M059J (cell line): ENCODE measurements at places on chromosomes 16 and 17. TPM values are rescaled to one million over a fixed set of nuclear protein-coding genes. Genes with fewer than 3 reads are reported as not detected.

GRCh38 chr17:7340179-7340578 is 3.9 kb downstream of the ACAP1 start:
- peak; percentile 34 for DNase-seq

DNA sequence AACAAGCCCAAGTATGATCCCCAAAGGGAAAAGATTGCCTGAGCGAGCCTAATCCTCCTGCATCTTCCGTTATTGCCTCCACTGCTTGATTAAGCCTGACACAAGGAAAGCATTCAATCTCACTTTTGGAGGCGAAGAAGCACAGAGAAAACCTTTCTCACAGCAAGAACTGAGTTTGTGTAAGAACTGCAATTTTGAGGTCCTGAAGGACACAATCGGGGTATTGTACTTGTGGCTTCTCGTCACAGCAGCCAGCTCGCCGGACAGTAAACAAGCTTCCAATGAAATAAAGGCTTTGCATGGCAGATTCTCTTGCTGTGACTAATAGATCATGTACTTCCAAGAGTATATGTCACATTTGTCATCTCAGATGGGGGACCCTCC is 18.7 kb upstream of the FOXF1 start:
- DNase-seq: peak; percentile 50

DNA sequence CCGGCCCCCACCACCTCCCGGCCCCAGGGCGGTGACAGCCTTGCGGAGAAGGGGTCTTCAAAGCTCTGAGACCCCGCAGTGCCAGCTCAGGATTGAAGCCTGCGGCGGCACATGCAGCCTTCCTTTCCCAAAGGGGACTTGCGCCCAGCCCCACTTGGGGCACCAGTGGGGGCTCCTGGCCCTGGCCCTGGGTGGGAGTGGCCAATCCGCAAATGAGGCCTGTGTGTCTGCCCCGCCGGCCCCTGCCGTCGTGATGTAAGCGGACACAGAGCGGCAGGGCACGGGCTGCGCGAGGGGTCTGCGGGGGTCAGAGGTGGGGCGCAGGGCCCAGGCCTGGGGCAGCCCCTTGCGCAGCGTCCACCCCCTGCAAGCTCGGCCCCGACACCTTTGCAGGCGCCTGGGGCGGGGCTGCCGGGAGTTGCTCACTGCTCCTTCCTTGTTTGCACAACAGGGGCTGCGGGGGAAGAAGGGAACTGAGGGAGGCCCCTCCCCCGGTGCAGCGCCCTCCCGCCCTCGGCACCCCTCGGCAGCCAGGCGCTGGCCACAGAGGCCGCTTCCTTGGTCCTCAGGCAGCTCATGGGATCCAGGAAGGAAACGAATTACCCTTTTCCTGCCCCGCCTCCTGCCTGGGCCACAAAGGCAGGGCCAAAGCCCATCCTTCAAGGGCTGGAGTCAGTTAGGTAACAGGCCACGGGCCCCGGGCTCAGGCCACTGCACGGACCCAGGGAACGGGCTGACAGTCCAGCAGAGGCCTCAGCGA is 2.9 kb downstream of the SLC16A3 start:
- peak; percentile 62 for DNase-seq

- peak; percentile 97 for DNase-seq
Observed at GRCh38 chr16:23504453-23505179, 5.7 kb downstream of the GGA2 start.

DNA sequence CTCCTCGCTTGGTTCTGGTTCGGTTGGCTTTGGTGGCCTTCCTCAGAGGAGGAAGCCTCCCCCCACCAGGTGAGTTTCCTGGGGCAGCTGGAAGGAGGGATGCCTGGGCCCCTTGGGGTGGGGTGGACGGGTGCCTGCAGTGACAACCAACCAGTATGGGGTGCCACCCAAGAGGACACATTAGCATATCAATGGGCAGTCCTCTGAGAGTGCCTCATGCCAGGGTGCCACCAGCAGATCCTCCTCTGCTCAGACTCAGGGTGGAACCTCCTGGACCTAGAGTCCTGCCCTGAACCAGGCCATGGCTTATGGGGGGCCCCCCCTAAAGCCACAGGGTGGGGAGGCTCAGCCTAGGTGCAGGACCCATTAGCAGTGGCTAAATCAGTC is 2.7 kb downstream of the PPP1R1B start:
- no peak for DNase-seq

TVP23C gene
- total RNA-seq: 12.4 and 13.2 TPM in 2 replicates

MRM1 gene
- 5.5 and 8.0 TPM in 2 replicates for total RNA-seq

CHD9NB gene
- total RNA-seq: 0.20 and 0.57 TPM in 2 replicates

CCL4L2 gene
- total RNA-seq: not detected in 2 replicates

SNAI3 gene
- not detected in 2 replicates for total RNA-seq
